ENCODE measurements at places on chromosomes 2 and 18.

DNA sequence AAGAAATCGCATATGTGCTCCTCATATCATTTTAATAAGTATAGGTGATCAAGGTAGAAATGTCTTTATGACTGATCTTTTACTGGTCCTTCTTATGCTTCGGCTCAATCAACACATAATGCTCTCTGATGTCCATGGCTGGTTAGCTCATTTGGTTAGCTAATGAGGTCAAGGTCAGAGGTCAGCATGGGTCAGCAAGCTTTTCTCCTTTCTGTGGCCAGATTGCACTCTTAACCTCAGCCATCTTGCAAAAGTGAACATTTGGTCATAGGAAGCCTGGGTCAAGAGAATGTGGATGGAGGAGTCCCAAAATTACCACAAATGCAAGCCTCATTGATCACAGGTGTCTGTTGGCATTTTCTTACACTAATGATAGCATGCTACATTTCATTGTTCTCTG, 35.4 kb upstream of the DARS1 start:
- no peak for DNase-seq

DNA sequence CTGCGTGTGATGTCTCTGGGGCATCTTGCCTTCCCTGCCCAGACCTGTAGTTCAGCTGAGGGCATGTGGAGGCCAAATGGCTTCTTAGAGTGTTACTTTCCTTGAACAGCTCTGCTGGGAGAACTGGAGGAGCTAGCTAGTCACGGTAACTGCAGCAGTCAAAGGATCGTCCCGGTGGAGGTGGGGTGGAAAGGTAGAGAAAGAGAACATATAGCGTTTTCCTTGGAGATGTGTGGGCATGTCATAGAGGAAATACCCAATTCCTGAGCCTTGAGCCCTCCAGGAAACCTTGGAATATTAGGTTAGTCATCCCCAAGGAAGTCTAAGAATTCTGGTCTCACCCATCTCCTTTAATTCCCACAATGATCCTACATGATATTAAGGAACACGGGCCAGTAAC, 33.5 kb upstream of the IL37 start:
- DNase-seq, result no peak

DNA sequence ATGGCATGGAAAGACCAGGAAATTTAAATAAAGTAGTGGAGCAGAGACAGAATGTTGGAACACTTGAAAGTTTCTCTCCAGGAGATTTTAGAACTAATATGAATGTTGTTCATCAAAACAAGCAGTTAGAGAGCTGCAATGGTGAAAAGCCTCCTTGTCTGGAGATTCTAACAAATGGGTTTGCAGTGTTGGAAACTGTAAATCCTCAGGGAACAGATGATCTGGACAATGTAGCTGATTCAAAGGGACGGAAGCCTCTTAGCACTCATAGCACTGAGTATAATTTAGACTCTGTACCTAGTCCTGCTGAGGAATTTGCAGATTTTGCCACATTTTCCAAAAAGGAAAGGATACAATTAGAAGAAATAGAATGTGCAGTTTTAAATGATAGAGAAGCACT, 27.7 kb downstream of the AFTPH start:
- DNase-seq, result no peak

DNA sequence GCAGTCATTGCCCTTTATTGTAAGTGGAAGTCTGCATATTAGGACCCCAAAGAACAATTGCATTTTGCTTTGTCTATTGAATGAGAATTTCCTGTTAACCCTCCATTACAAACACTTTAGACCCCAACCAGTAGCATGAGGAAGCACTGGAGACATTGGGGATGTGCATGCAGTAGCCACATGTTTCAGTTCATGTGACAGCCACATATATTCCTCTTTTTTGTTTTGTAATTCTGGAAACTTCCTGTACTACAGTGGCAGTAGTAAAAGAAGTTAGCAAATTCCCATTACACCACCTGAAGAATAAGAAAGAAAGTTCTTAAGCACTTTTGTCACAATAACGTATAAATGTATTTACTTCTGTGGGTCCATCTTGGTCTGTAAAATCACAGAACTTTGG, 281.1 kb upstream of the SLC14A2 start:
- DNase-seq, result no peak

DNA sequence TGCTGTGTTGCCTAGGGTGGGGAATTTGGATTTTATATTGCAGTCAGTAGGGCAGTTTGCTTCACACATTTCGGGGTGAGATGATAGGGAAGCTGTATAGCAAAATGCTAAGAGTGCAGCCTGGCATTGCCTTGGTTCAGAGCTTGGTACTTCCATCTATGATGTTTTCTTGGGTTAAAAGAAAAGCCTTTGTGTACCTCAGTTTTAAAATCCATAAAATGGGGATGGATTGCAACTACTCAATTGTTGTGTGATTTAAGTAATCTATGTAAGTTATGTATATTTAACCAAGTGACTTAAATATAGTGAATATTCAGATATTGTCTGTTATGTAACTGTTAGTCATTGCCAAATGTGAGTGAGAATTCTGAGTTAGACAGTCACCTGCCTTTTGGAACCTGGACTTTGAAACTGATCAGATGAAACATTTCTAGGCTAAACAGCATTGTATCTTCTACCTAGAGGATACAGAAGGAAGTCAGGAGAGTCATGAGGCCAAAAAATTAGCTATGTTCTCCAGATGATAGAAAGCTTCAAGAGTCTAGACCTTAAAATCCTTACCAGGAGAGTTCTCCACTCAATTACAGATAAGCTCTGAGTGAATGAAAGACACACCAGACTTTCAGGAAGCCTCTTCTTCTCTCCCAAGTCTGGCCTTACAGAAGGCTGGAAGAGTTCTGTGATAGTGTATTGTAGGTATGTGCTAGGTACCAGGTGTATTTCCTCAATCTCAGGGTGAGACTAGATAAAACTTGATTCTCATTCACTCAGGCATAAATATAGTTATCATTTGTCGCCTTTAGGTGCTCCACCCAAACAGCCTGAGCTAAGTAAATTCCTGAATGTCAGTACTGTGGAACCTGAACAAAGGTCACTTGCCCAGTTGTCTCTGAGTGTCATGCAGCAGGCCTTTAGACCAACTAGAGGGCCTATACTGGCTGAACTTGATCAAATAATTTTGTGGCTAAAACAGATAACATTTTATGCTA, 7.5 kb downstream of the RIOK3 start:
- DNase-seq, result no peak

DNA sequence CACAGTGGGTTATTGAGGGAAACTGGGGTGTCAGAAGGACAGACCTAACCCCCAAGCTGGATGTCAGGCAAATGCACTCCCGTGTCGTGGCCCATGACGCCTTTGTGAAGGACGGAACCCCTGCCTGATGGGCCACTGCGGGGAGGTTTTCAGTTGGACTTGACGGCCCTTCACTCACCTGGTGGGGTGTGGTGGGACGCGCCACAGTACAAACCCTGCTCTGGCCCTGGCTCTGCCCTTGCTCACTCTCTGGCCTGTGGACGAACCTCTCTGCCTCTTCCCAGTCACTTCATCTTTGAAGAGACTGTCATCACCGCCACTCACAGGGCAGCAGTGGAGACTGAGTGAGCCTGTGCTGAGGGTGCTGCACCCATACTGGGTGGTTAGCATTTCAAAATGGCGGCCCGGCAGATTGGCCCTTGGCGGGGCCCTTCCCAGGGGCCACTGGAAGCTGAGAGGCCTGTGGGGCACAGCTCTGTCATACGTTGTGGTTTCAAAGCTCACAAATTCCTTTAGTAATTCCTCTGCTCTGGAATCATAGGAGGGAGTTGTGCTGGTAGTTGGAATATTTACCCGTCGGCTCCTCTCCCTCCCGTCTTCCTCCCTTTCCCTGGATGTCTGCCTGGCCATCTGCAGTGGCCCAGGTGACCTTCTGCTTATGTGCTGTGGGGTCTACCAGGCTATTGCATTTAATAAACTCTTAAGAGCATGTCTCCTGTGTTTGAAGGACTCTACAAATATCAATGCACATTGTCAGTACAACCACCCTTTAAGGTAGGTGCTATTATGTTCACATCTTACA, 200.6 kb downstream of the CTIF start:
- DNase-seq, result no peak

GRCh38 chr18:54052732-54053429, 171.6 kb downstream of the MBD2 start:
- no peak for DNase-seq

- DNase-seq, result no peak
Measured at GRCh38 chr2:180449171-180449915, 442.2 kb upstream of the CWC22 start.

- DNase-seq, result no peak
Measured at GRCh38 chr2:135255208-135255607, 203.1 kb downstream of the RAB3GAP1 start.

DNA sequence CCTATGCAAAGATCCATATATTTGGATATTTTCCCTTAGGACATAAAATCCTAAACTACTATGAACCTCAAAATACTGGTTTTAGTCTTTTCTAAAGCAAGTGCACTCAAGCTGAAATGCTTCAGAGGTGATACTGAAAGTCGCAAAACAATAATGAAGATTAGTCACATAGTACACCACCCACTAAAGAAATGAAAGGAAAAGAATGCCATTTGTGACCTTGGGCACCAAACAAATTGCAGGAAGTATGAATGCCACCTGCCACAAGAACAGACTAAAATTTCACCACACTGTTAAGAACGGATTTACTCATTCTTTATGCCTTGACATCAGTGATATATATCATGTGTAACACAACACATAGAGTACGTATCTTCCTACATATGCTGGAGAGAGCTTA, 161.5 kb downstream of the ZNF521 start:
- no peak for DNase-seq

Data from heart right ventricle (tissue), 16 donors.